Stimulated activated CD4-positive, alpha-beta T cell treated with anti-CD3 and anti-CD28 coated beads, Interleukin-15, amount 100 ng/mL, for 24 hours (primary cell): ENCODE measurements at places on chromosomes 7 and 10.

DNA sequence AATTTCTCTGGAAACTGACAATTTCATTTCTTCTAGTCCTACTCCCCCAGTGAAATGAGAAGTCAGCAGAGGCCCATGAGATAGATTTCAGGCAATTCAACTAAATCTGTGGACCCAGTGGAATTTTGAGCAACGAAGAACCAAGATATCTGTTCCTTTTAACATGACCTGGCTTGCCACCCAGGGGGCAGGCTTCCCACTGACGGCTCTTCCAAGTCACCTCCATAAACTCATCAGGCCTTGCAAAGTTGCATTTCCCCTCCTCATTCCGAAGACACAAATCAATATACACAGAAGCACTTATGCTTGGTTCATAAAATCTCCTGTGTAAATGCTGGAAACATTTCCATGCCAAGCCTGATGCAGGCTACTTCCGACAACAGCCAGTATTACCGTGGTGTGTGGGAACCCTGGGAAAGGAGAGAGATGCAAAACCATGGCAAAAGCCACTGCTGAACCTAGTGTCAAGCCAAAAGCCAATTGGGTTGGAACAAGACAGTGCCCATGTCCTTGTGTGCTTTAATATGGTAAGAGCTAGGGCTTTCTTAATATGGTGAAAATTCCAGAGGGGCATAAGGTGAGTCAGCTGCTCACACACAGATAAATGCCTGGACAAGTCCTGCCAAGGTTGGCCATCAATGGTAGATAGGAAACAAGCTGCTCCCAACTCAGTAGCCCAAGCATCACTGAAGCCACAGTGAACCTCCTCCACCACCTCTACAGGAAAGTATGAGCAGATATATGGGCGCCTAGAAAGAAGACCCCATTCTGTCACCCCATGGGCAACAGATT lies 1.6 kb downstream of the FRMD4A start:
- no peak for DNase-seq

- no peak for DNase-seq
These were observed 665.9 kb downstream of the KCNMA1 start for GRCh38 chr10:76971547-76972170.

DNA sequence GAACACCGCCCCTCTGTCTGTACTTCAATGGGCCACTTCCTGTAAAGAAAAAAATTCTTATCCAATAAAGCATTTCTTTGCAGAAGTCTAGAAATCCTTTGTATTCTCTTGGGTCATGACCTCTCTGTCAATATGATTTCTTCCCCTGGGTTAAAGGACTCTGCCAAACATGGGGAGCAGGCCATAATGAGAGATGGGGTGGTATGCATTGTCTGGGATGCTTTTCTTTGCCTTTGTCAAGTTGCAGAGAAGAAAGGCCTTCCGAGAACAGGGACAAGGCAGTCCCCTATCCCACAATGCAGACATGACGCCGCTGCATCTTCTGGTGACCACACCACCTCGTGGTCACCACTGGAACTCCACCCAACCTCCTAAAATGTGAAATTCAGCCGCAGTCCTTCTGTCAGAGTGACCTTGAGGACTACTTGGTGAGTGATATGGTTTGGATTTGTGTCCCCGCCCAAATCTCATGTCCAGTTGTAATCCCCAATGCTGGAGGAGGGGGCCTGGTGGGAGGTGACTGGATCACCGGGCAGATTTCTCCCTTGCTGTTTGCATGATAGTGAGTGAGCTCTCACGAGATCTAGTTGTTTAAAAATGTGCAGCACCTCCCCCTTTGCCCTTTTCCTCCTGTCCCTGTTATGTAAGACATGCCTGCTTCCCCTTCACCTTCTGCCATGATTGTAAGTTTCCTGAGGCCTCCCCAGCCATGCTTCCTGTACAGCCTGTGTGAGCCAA lies 15.2 kb upstream of the FRMPD2 start:
- peak; percentile 60 for DNase-seq

GRCh38 chr7:142925413-142925812 lies 8.1 kb downstream of the TRPV5 start:
- peak; percentile 6 for DNase-seq

GRCh38 chr10:18610517-18610916 lies 40.9 kb downstream of the NSUN6 start:
- no peak for DNase-seq

DNA sequence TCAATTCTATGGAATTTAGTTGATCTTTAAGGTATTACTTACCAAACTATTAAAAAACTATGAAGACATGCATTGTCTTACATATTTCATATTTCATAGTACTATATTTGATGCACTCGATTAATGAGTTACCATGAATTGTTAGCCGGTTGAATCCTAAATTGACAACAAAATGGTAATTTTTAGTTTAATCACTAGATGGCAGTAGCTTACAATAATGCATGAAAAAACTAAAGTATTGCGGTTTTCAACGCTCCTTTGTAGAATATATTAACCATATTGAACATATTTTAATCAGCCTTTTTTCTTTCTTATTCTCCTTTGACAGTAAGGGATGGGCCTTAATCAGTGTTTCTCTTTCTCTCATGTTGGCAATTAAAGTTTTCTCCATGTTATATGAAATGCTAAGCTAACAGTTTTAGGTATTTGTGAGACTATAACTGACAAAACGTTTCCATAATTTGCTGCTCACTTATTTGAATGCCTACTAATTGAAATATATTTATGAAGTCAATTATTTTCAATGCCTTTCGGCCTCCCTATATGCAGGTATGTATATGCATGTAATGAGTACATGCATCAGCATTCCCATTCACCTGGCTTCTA lies 48.5 kb upstream of the ARL4A start:
- no peak for DNase-seq
